GDM1 (cell line): ENCODE measurements at places on chromosomes 3 and 15.
A peak's percentile ranks its signal among the peaks of the same experiment; 100 is the strongest.

- DNase-seq = peak; percentile 68
These were observed 37.7 kb downstream of the SENP8 start for GRCh38 chr15:72155635-72156616.

DNA sequence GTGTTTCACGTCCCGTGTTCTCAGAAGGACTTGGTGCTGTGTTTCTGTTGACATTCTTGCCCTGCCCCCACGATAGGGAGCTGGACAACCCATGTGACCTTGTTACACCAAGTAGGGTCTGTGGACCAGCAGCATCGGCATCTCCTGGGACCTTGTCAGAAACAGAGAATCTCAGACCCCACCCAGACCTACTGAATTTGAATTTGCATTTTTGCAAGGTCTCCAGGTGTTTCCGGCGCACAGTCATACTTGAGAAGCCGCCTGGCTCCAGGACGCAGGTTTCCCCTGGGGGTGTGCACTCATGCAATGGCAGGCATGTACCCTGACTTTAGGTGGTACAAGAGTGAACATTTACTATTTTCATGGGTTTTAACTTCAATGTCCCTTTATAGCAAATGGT, 117.9 kb downstream of the TLE3 start:
- DNase-seq = no peak

- DNase-seq = no peak
These were observed 162.3 kb downstream of the GABRG3 start for GRCh38 chr15:27133249-27133648.

DNA sequence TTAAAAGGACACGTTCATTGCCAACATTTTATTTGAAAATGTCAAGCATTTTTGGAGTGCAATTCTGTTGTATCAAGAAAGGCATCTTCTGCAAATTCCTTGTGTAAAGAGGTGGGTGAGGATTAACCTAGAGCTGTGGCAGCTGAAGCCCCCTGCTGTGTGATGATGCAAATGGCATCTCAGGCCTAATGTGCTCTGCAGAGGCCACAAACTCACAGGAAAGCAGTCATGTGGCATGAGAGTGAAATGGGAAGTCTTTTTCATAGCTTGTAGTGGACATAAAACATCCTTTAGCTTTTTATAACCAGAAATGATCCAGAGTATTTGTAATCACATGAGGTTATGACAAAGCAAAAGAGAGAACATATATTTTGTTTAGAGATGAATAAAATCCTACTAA, 6.4 kb downstream of the CADM2 start:
- no peak for DNase-seq

DNA sequence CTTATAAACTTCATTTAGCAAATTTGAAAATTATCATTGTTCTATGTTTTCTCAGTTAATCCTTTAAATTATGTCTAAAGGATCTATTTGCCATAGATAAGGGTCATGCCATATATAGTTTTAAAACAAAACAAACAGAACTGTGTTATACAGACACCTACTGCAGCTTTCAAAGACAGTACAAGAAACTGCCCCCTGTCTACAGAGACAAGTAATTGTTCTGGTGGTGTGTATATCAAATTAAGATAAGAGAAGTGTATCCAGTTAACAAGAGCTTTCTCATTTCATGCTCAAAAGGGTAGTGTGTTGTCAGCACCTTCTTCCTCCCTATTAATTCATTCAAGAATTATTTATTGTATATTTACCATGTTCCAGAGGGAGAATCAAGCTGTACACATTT, 201.2 kb downstream of the FMN1 start:
- no peak for DNase-seq

DNA sequence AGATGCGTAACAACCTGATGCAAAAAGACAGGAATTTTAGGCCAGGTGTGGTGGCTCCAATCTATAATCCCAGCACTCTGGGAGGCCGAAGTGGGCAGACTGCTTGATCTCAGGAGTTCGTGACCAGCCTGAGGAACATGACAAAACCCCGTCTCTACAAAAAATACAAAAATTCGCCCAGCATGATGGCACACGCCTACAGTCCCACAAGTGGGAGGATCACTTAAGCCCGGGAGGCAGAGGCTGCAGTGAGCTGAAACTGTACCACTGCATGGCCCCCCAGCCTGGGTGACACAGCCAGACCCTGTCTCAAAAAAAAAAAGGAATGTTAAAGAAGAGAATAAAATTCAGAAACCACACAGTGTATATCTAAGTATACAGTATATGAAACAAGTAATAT, 40.7 kb downstream of the PTPN9 start:
- no peak for DNase-seq
